IMR-90 (cell line): ENCODE measurements at places on chromosomes 5 and 9. TPM values are rescaled to one million over a fixed set of nuclear protein-coding genes. Genes with fewer than 3 reads are reported as not detected.

Gene GABRB2
- total RNA-seq = not detected in 2 replicates

Gene TSTD2
- 16.3 and 18.3 TPM in 2 replicates for total RNA-seq

Gene F2RL1
- total RNA-seq = 9.4 and 12.4 TPM in 2 replicates

DNA sequence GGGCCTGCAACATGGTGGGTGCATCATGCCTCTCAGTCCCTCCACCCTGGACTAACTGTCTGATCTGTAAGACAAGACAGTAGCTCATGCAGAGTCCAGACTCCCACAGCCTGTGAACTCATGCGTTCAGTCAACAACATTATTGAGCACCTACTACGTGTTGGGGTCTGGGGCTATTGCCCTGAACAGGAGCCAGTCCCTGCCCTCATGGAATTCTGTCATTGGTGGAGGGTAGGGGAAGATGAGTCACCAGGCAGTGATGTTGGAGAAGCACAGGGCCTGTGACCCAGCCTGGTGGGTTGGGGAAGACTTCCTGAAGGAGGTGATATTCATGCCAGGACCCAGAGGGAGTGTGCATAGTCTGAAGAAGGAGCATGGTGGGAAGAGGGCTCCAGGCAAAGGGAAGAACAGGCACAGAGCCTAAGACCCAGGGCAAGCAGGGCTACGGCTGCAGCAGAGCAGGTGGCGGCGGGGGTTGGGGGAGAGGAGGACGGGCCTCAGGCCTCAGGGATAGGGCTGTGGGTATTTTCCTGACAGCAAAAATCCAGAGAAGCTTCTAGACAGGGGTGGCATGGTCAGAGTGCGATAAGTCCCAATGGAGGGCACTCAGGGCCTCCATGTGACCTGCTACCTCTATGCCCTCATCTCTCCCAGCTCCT, 26.7 kb upstream of the PSD2 start:
- no peak for DNase-seq

DNA sequence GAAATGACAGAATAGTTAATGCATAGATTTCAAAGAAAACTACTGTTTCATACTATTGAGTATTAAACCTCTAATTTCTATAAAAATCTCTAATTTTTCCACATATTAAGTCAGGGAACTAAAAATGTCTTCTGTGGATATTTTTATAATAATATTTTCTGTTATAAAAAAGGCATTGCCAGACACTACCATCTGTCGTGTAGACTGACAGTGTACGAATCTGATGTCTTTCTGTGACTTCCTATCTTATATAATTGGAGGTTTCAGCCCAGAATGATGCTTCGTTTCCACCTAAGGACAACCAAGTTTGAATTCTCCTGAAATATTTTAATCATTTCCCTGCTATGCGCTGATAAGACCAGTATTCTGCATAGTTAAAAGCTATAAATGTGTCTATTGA, 456.6 kb upstream of the ARRDC3 start:
- no peak for DNase-seq

DNA sequence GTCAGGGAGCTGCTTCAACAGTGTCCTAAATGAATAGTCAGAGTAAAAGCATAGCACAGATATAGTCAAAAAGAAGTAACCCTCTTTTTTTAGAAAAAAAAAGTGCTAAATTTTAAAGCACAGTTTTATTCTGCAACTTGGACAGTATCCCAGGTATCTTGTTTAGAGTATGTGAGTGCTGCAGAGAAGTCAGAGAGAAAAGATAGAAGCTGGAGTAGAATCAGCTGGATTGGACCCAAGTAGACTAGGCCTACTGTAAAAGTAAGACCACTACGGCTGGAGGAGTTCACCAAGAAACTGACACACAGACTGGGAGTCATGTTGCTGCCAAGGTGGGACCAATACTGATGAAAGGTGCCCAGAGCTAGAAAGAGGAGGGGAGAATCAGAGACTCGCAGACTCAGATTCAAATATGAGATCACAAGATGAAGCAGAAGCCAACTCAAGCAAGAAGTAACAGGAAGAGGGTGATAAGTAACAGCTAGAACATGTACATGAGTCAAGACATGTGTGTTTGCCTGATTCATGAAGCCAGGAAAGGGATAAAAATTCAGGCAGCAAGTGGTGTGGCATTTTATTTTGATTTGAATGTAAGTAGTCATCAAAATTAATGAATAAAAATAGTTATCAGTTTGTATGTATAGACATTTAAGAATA, 25.6 kb upstream of the TUSC1 start:
- DNase-seq = peak; percentile 44

DNA sequence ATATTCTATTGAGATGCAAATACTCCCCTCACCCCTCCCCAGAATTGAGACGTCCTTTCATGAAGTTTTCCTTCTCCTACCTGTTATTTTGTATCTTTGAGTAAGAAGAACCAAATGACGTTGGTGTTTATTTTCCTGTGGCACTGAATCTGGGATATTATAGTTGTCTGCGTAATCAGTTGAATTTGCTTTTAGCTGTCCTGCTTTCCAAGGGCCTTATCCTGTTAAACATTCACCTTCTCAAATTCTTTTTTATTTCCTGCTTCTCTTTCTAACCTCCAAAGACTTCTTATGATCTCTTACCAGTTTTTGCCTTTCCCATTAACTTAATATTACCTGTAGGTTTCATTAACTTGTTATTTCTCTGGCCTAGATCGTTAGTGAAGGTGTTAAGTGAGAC, 1254.9 kb upstream of the WWC1 start:
- DNase-seq = no peak

- peak; percentile 80 for DNase-seq
These were observed 17.3 kb downstream of the TRIM7 start for GRCh38 chr5:181187500-181188213.

DNA sequence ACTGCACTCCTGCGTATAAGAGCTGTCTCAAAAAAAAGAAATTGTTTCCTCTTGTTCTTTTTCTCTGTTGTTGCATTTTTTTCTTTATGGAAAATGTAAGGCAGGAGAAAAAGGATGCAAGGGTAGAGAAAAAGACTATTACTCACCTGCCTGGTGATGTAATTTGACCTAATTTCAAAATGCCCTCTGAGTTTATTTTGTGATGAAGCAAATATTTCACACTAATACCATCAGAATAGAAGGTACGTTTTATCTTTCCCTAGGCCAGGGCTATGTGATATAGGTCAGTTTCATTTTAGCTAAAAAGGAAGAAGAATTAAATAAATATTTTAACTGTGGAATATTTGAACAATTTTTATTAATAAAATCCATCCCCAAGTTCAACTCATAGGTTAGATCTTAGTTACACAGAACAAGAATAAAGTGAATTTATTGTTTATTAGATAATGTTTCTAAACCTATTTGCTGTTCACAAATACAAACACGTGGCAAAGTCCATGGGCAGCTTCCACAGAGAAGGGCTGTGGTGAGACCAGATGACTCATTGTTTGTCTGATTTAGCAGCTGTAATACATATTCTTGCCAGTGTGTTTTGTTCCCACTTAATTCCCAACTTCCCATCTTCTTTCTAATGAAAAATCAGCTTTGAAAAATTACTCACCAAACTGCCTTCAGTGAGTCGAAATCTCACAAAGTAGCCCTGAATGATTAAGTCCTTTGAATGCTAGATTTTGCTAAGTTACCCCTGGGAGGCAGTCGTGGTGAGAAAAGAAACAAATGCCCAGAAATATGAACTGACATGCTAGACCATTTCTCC, 52.8 kb upstream of the CCDC112 start:
- DNase-seq = peak; percentile 90
